SW 1271 (cell line): ENCODE measurements at places on chromosomes 4 and X.

GRCh38 chrX:136780241-136780640 is 491 bp downstream of the ARHGEF6 start:
- DNase-seq = no peak

DNA sequence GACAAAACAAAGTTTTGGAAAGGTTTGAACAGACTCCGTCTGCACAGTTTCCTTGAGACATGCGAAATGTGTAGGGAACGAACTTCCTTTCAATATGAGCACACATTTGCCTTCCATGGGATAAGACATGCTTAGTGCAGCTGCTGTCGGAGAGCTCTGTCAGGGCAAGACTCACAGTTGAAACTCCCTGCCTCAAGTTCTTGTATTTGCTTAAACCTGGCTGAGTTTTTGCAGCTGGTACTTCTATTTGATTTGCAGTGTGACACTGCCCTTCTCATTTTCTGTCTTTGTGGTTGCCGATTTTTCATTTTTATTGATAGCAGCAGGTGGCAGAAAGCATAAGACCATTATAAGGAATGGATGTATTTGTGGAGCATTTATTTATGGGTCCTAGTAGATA is 18.2 kb upstream of the RHOH start:
- DNase-seq = no peak

- no peak for DNase-seq
Measured at GRCh38 chr4:77669946-77670590, 64.4 kb downstream of the CXCL13 start.

DNA sequence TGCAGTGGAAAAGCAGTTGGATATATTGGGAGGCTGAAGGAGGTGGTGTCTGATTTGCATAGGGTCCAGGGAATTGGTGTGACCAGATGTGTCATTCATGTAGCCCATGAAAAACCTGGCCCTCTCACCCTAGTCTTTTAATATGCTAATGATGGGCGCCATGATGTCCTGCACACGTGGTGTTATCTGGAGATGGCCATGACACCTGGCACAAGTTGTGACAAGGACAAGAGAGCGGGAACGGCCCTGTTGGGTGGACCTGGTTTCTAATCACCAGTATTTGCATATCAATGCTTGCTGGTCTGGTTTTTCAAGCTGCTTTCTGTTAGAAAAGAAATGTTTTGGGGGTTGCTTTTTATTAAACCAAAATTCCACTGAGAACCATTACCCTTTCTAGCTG is 87.4 kb downstream of the ZXDA start:
- no peak for DNase-seq

GRCh38 chr4:36226430-36227227 is 17.7 kb downstream of the ARAP2 start:
- DNase-seq = no peak

DNA sequence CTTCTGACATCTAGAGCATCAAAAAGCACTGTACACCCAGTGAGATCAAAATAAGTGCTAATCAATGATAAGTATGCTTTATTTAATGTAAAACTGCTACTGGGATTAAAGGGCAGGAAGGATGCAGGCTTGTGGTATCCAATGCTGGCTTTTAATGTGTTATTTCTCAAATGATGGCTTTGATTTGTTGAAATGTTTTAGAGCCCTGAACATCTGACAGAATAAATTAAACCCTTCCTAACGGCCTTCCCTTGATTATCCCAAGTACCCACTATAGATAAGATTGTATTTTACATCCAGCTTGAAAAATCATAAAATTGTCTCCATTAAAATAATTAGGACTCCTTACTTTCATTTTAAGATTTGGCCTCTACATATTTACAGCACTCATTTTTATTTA is 382.9 kb downstream of the HNRNPD start:
- DNase-seq = no peak

GRCh38 chrX:72392816-72393800 is 87.4 kb upstream of the CITED1 start:
- no peak for DNase-seq
